ENCODE measurements at places on chromosomes 16 and 17.

- no peak for DNase-seq
Observed at GRCh38 chr16:70163596-70163995, 10.0 kb upstream of the CLEC18C start.

- no peak for DNase-seq
Observed at GRCh38 chr17:27674335-27674734, 43.3 kb downstream of the LGALS9 start.

GRCh38 chr16:14529010-14529669 is 100.9 kb downstream of the PARN start:
- DNase-seq, result peak; percentile 83

- no peak for DNase-seq
Observed at GRCh38 chr17:31492880-31493655, 101.6 kb downstream of the RAB11FIP4 start.

- DNase-seq, result no peak
Observed at GRCh38 chr17:77990301-77990700, 31.8 kb downstream of the TNRC6C start.

DNA sequence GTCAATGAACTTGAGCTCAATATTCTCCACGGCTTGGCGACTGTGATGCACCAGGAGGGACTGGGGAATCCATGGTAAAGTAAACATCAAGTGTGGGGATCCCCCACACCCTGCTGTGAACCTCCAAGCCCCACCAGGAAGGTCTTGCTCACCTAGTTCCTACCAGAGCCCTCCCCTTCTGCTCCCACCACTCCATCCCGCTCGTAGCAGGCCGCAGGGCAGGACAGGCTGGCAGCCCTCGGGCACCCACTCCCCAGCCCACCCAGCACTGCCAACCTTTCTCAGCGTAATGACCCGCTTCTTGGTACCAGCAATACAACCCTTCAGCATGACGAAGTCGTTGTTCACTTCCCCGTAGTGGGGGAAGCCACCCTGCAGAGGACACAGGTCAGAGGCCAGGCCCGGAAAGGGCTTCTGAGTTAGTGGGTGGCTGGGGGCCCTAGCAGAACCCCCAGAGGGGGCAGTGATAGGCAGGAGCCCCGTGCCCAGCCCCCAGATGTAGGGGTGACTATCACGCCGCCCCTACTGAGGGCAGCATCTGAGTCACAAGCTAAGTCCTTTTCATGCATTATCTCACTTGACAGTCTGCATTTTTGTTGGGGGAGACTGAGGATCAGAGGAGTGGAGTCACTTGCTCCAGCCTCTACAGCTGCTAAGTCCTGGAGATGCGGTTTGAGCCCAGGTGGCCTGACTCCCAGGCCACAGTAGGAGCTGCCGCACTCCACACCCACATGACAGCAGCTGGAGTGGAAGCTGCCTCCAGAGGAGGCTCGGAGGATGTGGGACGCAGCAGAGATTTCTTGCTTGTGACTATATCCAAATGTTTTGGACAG is 2.8 kb upstream of the MSRB1 start:
- DNase-seq, result no peak

DNA sequence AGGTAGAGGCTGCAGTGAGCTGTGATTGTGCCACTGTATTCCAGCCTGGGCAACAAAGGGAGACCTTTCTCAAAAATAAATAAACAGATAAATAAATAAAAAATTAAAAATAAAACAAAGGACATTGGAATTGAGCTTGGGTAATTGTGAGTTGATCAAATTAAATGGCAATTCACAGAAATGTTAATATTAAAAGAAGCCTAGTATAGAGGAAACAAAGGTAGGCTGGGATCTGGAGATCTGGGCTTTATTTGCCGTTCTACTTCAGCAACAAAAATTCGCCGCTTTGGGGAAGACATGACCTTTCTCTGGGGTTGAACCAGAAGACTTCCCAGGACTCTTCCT is 332 bp upstream of the VPS25 start:
- no peak for DNase-seq

- DNase-seq, result peak; percentile 62
Observed at GRCh38 chr16:81738783-81739496, 40.2 kb upstream of the PLCG2 start.

DNA sequence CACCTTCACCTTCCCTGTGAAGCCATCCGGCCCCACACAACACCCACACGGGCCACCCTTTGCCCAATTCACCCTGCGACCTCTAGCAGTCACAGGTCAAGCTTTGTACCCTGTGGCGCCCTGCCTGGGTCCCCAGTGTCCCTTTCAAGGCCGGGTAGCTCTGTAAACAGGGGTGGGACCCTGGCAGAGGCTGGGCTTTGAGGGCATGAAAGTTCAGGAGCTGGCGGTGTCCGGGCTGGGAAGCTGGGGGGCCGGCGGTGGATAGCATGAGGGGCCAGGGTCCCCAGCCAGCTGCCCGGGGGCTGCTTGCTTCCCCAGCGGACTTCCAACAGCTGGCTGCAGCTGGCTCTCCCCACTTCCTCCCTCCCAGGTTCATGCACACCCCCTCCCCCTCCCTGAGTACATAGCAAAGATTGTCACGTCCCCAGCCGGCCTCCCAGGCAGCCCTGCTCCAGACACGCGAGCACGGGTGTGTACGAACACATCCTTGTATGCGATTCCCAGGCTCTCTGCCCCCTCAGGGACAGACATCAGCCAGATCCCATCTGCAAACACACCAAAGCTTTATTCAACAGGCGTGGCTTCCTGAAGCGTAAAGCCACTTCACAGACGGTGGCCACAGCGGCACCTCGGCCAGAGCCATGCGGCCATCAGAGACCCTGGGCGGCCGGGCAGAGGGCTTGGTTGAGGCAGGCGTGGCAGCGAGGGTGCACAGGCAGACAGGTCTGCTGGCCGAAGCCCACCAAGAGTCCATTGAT is 8.2 kb downstream of the NTHL1 start:
- DNase-seq, result no peak

GRCh38 chr16:85573696-85574641 is 39.2 kb upstream of the GSE1 start:
- DNase-seq, result no peak

- no peak for DNase-seq
Observed at GRCh38 chr16:69179328-69180010, 7.5 kb upstream of the SNTB2 start.

- no peak for DNase-seq
Observed at GRCh38 chr17:6868582-6868981, 37.1 kb upstream of the TEKT1 start.

- peak; percentile 43 for DNase-seq
Observed at GRCh38 chr16:17379121-17379571, 91.6 kb downstream of the XYLT1 start.

DNA sequence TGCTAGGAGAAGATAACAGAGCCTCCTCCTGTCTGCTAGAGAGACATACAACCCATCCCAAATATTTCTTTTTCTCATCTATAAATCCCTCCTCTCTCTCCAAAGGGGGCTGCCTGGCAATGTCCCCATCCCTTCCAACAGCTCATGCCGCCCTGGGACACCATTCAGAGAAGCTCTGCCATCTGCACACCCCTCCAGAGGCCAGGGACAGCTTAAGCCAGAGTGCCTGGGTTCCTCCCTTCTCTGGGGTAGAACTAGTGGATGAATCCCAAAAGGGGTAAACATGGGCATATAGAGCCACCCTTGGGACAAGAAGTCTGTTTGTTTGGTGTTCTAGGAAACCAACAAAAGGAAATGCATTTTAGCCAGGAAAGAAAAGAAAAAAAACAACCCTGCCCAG is 2.6 kb upstream of the LPO start:
- no peak for DNase-seq

- DNase-seq, result no peak
Observed at GRCh38 chr17:76022285-76022684, 4.8 kb downstream of the EVPL start.

DNA sequence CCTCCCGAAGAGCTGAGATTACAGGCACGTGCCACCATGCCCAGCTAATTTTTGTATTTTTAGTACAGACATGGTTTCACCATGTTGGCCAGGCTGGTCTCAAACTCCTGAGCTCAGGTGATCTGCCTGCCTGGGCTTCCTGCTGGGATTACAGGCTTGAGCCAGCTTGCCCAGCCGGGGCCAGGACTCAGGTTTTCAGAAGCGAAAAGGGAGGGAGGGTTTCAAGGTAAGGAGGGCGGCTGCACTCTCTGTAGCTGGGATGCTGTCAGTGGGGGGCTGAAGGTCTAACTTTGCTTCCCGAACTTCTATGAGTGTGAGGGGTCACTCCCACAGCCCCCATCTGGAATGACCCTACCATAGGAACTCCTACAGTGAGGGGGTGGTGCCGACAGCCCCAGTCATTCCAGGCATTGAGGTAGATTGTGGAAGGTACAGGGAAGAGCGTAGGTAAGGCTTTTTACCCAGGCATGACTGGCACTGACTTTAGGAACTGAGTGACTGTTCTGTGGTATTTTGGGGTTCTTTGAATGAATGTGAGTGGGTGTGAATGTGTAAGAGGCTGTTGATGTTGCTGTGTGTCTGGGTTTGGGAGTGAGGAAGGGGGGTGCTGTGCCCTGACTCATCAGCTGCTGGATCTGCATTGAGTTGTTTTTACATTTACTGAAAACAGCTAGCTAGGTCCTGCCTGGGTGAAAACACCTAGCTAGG is 3.8 kb upstream of the C1QL1 start:
- DNase-seq, result peak; percentile 40

DNA sequence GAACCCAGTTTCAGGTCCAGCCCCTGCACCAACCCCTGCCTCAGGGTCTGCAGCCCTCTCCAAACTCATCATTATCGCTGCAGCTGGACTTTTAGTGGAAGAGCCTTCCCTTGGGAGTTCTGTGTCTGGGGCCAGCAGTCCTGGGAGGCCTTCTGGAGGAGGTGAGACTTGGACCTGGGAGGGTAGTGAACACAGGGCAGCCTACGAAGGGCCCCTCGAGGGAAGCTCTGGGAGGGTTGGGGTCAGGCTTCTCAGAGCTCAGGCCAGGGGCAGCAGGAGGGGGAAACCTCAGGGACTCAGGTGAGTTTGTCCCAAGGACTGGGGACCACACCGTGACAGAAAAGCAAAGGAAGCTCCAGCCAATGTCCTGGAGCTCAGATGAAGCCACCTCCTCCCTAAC is 11.3 kb upstream of the SRRM2 start:
- DNase-seq, result no peak
